ENCODE measurements at places on chromosomes 12 and 14. TPM values are rescaled to one million over a fixed set of nuclear protein-coding genes. Genes with fewer than 3 reads are reported as not detected.

Gene TSHR
- not detected for total RNA-seq

Gene RBP5
- not detected for total RNA-seq

Gene ST8SIA1
- not detected for total RNA-seq

Gene SIVA1
- 218 TPM for total RNA-seq

Gene OTOGL
- total RNA-seq = 1.8 TPM

Gene RAD9B
- total RNA-seq = 0.30 TPM
